ENCODE measurements at places on chromosomes 3 and 15.

- no peak for DNase-seq
Observed at GRCh38 chr3:119085070-119085439, 50.4 kb upstream of the IGSF11 start.

DNA sequence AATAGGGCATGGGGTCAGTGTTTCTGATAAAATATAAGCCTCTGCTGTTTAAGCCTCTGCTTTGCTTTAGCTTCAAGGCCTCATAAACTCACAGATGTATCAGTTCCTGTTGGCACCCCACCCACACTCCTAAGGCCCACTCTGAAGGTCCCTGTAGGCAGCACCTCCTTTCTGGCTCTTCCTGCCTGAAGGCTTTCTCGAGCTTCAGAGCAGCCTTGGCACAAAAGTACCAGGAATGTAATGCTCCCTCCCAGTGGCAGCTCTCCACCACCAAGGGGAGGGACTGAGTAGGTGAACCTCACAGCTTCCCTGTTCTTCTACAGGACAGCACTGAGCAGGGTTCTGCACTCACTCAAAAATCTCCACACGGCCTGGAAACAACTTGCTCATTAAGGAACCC is 102.2 kb downstream of the ABHD5 start:
- no peak for DNase-seq

DNA sequence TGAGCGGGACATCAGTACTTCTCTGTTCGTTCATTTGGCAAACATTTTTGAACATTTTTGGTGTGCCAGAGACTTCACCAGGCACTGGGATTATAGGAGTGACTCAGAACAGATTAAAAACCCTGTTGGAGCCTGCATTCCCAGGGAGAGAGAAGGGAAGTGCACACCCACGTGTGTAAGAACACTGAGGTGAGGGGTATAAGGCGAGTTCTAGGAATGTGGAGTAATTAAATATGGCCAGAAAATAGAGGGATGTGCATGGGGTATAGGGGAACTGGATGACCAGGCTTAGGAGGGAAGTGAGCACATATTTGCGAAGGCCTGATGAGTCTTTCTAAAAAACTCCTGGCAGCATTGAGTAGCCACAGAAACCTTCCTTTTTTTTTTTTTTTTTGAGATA is 401.2 kb upstream of the C2CD4B start:
- DNase-seq, result no peak

GRCh38 chr3:97901313-97902248 is 70.7 kb downstream of the RIOX2 start:
- no peak for DNase-seq

DNA sequence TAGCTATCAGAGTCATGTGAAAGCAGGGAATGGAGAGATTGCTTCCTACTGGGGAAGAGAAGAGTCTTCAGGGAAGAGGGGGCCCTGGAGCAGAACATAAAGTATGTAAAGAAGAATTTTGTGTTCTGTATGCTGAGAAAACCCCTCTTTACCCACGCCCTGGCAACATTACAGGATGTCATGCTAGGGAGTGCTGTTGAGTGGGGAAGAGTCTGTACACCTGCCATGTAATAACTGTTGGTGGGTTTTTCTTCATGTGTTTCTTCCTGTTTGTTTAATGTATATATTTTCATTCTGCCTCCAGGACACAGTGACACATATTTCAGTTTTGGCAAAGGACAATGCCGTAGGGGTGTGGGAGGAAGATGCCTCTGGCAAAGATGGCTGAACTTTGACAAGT is 122.8 kb upstream of the LPP start:
- no peak for DNase-seq

DNA sequence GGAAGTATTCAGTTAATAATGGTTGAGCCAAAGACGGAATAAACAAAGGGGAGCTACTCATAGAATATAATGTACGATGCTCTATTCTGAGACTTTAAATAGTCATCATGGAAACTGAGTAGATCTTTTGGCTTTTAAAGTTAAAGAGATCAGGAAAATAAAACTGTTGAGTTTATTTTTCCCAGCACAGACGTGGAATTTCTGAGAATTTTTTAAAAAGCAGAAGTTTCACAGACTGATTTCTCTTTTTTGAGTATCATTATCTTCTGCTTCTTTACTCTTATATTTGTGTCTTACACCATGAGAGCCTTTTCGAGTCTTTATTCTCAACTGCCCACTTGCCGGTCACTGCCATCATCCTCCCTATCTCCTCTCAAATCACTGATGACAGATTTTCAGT is 13.2 kb downstream of the P2RY14 start:
- no peak for DNase-seq

DNA sequence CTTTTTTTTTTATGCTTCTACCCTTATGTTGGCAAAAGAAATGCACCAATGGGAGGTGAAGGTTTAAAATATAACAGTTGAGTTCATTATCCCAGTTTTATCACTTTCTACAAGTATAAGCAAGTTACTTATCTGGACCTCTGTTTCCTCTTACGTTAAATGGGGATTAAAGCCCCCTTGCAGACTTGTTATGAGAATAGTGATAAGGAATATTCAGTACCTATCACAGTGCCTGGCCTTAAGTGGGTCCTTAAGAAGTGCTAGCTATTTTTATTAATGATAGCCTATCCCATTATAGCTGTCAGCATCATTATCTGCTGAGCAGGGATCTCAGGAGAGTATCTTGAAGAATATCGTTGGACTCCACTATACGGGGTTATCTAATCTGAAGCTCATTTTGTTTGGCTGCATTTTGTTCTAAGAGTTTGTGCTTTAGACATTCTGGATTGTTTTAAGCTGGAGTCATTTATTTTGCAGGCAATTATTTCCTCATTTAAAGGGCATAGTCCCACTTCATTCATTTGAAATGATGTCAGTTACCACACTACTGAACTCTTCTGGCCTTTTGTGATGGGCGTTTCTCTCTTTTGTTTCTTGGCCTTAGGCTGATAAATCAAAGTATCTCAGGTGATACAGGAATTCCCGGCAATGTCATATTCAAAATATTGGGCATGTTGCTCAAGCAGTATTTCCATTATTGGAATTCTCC is 28.8 kb downstream of the RAB8B start:
- DNase-seq, result no peak

DNA sequence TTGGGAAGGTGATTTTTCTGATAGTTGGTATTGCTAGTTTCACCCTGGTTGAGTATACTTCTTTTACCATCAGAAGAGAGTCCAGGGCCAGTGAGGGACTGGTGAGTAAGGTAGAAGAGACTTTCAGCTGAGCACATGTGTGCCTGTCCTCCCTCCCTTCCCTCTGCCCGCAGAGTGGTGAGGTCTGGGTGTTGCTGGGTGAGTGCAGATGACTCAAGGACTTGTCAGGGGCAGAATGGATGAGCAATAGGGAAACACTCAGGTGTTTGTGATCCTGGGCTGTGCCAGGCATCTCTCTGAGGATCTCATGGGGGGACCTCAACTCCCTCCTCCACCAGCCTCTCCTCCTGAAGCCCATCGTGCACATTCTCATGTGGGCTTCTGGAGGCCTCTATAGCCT is 76.0 kb upstream of the GSK3B start:
- no peak for DNase-seq

DNA sequence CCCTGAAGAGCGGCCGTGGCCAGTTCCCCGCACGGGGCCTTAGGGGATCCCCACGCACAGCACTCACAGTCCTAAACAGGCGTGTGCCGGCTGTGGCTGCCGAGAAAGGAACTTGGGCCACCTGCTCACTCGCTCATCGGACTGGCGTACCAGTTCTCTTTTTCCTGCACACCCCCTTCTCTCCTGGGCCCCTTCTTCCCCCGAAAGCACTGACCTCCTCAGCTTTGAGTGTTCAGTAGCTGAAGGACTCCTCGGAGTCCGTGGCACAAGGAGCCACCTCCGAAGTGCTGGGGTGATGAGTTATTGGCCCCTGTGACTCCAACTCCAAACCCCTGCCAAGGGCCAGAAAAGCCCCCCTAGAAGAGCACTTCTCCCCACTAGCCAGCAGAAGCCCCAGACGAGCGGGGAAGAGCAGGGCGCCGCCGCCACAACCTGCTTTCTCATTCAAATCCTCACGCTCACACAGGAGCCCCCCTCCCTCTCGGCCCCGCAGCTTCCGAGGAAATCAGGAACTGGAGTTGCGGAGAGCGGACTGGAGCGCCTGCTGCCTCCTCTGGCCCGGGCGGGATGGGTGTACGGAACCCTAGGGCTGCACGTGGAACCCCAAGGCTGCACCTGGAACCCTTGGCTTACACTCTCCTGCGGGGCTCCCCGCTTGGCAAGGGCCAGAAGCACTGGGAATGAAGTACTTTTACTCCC is at the start of gene PLCH1:
PLCH1 (minus strand) TSS at position 446 of the 699 bp plus-strand sequence. CDS start 40,847 bp downstream, outside the sequence.
- DNase-seq, result no peak

DNA sequence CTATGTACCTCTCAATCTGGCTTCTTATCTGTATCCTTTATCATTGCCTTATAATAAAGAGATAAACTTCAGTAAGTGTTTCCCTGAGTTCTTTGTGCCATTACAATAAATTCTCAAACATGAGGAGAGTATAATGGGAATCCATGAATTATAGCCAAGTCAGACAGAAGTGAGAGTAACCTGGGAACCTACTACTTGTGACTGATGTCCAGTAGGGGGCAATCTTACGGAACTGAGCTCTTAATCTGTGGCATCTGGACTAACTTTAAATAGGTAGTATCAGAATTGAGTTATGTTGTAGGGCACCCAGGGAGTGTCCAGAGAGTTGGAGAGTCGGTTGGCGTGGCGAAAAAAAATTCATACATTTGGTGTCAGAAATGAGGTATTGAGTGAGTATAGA is 542.6 kb downstream of the ZBBX start:
- no peak for DNase-seq

DNA sequence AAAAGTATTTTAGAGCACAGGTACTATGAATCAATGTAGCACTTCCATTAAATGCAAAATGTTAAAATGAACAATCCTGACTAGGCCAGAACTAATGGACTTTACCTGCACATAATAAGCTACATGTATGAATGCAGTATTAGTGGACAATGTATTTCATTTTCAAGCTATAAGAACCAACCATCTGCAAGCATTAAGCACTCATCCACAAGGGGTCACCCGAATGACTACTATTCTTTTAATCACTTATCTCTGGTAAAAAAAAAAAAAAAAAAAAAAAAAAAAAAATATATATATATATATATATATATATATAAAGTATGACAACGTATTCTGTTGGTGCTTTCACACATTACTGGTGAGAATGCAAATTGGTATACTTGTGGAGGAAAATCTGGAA is 7.2 kb downstream of the HERC1 start:
- DNase-seq, result no peak

GRCh38 chr3:59262076-59262498 is 212.3 kb upstream of the CFAP20DC start:
- no peak for DNase-seq

- DNase-seq, result no peak
Observed at GRCh38 chr3:71515636-71516365, 67.7 kb downstream of the FOXP1 start.

- DNase-seq, result no peak
Observed at GRCh38 chr15:75352186-75353080, 5.6 kb downstream of the NEIL1 start.

DNA sequence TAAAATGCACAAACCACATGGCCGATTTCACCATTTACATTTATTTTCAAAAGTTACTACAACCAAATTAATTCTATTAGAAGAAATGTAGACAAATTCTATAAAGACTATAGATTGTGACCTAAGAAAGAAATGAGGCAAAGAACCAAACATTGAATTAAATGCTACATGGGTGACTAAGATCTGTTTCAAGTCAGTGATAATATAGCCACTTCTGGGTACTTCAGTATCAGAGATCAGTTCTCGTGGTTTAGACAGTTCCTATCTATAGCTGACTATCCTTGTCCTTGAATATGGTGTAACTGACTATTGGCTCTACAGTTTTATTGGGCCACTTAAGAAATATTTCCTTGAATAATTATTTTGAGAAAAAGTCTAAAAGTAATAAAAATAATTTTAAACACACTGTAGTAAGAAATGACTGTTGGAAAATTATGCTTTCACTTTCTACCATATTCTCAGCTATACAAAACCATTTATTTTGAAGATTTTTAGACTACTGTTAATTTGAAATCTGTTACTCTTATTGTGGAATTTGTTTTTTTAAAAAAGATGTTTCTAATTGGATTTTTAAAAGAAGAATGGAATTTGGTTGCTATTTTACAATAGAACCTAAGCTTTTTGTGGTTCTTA is 14.1 kb downstream of the KCNMB3 start:
- no peak for DNase-seq

DNA sequence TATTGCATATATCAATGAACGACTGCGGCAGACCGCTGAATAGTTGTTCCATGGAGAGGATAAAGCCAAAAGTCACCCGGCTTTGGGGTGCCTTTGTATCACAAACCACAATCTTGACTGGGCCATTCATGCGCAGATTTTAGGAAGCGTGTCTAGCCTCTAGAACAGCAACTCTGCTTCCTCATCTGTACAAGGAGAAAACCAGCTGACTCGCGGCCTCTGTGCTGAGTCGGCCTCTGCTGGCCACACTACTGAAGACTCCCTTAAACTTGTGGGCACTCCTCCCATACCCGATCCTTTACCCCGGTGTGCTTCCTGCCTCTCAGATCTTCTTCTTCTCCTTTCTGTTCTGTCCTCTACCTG is 872 bp downstream of the DLEC1 start:
- DNase-seq, result no peak

DNA sequence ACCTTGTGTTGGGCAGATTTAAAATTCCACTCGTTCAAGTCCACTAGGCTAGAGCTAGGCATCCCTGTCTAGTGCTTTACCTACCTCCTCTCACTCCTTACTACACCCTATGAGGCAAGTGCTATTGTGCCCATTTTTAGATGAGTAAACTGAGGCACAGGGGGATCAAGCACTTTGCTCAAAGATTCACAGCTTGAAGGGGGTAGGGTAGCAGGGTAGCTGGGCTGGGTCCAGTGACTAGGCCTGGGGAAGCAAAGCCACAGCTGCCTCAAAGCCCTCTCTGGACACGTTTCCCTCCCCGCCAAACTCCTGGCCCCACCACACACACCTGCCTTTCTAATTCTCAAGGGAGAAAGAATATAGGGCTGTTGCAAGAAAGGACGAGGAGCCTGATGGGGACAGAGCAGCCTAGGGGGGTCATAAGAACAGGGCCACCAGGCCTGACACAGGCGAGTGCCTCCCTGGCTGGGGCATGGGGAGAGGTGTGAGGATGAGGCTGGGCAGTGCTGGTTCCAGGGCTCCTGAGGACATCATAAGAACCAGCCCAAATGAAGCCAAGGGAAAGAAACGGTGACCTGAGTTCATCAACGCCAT is 34.8 kb upstream of the SFMBT1 start:
- no peak for DNase-seq

DNA sequence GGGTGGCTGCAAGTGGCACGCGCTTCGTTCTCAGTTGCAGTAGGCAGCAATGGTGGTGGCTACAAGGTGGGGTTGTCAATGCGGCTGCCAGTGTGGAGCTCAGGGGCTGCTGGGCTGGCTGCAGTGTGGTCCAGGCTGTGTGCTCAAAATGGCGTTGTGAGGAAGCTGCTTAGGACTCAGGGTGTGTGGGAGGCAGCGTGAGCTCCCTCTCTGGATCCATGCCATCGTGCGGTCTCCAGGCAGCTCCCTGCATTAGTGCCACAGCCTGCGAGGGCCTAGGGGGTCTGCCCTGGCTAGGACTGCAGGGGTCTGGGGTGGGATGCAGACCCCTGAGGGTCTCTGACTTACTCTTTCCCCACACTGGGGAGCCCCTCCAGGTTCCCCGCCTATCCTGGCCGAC is 397.2 kb downstream of the OCA2 start:
- no peak for DNase-seq

GRCh38 chr3:78004571-78004970 is 964.7 kb downstream of the ROBO2 start:
- DNase-seq, result no peak
